ENCODE measurements at places on chromosomes 5 and 9.

DNA sequence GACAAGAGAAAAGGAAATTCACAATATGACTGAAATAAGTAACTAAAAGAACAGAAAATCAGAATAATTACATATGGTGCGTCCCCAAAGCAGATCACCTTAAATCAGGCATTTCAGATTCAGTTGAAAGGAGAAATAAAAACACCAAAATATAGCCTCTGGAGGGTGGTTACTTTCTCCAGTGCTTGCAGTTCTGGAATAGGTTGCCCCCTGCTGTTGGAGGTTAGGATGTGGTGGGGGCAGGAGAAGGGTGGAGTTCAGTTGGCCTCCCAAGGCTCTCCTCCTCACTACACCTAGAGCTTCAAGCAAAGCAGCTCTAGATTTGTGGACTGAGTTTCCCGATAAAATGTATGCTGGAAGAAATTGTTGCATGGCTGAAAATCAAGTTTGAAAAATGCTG is 338.2 kb upstream of the TLE4 start:
- DNase-seq: no peak

DNA sequence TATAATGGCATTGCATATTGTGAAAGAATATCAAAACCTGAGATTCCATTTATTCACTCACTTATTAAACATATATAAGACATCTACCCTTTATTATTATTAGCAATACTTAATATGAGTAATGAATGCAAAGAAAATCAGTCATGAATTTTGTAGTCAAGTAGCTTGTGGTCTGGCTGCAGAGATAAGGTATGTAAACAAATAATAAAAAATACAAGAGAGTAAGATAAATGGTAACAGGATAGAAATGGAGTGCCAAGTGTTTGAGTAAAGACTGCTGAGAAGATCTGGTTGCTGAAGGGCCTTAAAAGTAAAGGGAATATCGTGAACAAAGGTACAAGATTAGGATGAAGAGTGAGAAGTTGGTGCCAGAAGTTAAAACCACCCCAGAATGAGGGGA is 18.4 kb downstream of the TRIM32 start:
- DNase-seq: no peak

DNA sequence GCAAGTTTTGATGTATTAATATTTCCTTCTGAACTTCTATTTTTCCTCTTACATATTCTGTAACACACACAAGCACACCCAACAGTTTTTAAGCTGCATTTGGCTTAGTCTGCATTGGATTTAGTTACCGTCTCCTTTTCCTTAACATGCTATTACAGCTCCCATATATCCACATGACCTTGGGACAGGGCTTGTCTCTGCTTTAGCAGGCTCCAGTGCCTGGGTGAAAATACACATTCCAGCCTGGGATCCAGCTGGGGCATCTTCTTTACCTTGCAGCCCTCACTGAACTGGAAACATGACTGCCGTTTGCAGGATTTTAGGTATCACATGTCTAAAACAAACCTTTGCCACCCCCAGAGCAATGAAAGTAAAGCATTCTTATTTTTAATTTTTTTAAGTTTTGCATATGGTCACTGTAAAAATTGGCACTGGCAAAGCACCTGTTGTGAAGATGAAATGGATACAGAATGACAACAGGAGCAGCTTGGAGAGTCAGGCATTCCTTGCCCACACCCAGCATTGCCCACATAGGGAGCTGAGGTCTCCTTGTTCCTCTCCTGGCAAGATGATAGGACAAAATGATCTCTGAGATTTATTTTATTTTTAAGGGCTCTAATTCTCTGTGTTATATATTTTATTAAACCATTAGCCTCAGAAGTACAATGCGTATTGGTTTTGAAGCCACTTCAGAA is 4.0 kb downstream of the GADD45G start:
- no peak for DNase-seq

GRCh38 chr5:78534905-78535200 is 113.7 kb downstream of the LHFPL2 start:
- no peak for DNase-seq

GRCh38 chr5:75342836-75343235 is 5.8 kb downstream of the HMGCR start:
- DNase-seq: no peak

GRCh38 chr5:6710070-6710469 is 3.2 kb upstream of the TENT4A start:
- DNase-seq: no peak

Data from T-helper 22 cell (primary cell).